Stimulated activated CD8-positive, alpha-beta memory T cell treated with anti-CD3 and anti-CD28 coated beads, Interleukin-2, amount 100 ng/mL, for 1 hour (primary cell): ENCODE measurements at places on chromosomes 5 and 9.

DNA sequence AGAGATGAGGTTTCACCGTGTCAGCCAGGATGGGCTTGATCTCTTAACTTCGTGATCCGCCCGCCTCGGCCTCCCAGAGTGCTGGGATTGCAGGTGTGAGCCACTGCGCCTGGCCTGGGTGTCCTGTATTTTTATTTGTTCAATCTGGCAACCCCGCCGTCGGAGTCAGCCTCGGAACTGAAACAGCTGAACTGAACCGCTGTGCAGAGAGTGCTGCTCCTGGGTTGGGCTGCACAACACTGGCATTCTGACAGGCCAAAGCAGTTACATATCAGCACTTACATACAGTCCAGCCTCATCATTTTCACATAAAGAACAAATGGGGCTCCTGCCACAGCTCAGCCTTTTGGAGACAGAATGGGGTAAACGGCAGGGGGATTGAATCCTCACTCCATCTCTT is 185.6 kb downstream of the C9orf50 start:
- DNase-seq = no peak

GRCh38 chr9:35553670-35554543 is 51.2 kb upstream of the TESK1 start:
- no peak for DNase-seq

DNA sequence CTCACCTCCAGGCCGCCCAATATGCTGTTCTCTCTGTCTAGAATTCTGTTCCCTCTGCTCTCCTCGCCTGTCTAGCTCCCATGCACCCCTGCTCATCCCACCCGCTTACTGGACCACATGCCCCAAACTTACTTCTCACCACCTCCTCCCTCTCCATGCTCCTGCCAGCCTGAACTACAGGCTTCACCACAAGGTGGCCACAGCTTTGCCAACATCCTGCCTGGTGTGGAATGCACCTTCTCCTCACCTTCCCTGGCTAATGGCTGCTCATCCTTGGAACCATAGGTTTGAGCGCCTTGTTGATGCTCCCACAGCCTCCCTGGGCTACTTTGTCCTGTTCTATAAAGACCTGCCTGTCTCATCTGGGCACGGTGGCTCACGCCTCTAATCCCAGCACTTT is 9.6 kb downstream of the LAMC3 start:
- no peak for DNase-seq

GRCh38 chr5:62948301-62948700 is 369.7 kb downstream of the LRRC70 start:
- no peak for DNase-seq

DNA sequence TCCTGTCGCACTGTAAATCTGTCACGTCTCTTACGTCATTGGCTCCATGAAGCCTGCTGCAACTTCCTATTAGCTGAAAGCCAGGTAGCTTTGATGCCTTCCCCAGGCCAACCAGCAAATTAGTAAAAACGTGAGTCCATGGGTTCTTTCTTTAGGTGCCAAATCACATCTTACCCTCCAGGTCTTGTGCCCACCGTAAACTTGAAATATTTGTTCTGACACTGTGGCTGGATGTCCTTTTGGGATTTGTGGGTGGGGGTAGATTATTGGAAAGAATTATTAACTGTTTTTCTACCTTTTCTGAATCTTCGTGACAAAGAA is 172.8 kb downstream of the NR3C1 start:
- no peak for DNase-seq

DNA sequence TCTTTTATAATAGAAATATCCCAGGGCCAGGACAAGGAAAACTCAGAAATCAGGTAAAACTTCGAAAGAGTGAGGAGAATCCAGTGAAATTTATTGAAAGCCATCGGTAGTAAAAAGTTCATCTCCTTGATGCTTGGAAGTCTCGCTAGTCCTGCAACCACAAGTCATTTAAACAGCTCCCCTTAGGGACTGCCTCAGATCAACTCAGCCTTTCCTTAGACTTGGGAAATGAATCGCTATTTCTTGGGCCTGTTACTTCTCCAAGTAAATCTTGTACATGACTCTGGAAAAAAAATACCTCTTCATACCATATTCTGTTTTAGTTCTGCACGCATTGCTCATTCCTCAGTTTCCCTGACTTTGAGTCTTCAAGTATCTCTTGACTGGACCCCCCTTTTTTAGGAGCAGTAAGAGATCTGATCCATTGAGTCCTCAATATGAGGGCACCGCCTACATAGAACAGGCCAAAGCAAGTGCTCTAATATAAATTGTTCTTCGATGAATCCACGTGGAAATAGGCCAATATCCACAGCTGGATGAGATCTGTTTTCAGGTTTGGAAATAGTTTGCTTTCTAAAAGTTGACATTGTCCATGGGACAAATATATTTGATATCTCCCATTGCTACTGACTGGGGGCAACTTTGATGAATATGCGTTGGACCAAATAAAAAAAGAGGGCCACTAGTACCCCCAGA is 114.2 kb downstream of the PRDM6 start:
- no peak for DNase-seq

- no peak for DNase-seq
These were observed 301.0 kb upstream of the PCSK5 start for GRCh38 chr9:75589497-75589896.

GRCh38 chr5:178435321-178436238 is 154.6 kb downstream of the COL23A1 start:
- no peak for DNase-seq

GRCh38 chr5:91061946-91062562 is 321.1 kb downstream of the ARRDC3 start:
- DNase-seq = no peak

DNA sequence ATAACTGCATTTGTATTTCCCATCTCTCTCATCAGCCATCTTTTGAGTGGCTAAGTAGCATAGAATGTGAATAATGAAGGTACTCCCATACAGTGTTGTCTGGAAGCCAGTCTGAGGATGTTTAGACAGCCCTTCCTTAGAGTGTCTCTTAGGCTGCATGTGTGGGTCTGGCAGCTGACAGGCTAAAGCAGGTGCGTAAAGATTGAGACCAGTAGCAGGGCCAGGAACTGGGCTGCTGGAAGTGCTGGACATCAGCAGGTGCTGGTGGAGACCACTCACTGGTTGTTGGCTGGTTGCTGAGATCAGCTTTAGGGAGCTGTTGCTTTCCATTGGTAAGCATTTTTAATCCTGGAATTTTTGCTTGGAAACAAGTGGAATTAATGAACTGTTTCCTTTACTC is 197.5 kb downstream of the PCSK5 start:
- DNase-seq = no peak

DNA sequence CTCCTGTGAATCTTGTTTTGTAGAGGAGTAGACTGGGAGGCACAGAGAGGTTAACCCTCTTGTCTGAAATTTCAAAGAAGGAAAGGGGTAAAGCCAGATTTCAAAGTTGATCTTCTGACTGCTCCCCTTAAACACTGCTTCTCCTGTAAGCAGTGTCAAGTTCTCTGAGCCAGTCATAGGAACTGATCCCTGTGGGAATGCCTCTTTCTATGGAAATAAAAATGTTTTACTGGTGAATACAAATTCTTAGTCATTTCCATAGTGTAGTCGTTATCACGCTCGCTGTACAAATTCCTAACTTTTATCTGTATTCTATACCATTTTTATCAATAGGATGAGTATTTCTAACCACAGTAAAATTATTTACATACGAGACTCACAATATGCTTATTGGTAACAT is 66.3 kb upstream of the PRRC1 start:
- no peak for DNase-seq

DNA sequence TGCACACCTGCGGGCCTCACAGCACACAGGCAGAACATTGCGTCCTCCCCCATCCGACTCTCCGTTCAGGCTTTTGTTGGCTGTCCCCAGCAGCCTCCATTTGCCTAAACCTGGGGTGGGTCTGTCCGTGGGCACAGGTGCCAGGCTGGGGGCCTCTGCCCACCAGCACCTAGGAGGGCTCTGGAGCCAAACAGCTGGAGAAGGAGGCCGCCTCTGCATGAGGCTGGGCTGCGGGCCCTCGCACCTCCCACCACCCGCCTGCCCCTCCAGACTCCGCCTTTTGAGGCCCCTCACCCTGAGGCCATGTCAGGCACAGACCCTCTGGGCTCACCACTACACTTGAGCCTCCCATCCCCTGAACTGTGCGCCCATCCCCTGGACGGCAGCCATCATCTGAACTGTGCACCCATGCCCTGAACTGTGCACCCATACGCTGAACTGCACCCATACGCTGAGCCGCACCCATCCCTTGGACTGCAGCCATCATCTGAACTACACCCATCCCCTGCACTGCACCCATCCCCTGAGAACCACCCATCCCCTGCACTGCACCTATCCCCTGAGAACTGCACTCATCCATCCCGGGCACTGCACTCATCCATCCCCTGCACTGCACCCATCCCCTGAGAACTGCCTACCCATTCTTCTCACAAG is 98.0 kb upstream of the OTULINL start:
- DNase-seq = no peak

DNA sequence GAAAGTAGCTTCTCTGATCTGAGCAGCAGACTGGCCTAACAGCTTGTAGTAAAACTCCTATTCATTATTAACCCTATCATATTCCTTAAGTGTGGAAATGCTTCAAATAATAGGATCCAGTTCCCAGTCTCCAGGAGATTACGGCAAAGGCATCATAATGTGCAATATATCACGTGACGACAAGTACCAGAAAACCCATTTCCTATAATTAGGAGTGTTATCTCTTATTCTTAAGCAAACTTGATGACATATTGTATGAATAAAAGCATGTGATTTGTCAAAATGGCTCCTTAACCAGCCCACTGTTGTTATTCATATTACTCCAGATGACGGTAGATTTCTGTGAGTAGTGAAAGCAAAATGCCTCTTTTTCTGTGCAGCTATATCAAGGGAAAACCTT is 2.9 kb downstream of the SV2C start:
- no peak for DNase-seq

DNA sequence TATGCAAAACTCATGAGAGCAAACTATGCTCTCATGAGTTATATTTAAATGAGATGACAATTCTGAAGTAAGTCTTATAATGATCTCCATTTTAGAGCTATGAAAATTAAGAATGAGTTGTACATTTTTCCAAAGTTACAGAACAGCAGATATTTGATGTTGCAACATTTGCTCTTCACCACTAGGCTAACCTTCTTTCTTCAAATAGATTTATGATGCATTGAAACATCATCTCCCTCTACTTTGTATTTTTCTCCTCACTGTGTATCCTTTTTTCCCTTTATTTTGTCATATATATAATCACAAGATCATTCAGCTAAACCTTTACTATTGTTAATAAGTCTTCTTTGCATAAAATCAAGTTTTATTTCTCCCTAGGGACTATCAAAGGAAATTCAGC is 497.7 kb upstream of the TYRP1 start:
- DNase-seq = no peak

GRCh38 chr9:109806506-109807115 is 26.6 kb downstream of the PALM2AKAP2 start:
- DNase-seq = no peak

DNA sequence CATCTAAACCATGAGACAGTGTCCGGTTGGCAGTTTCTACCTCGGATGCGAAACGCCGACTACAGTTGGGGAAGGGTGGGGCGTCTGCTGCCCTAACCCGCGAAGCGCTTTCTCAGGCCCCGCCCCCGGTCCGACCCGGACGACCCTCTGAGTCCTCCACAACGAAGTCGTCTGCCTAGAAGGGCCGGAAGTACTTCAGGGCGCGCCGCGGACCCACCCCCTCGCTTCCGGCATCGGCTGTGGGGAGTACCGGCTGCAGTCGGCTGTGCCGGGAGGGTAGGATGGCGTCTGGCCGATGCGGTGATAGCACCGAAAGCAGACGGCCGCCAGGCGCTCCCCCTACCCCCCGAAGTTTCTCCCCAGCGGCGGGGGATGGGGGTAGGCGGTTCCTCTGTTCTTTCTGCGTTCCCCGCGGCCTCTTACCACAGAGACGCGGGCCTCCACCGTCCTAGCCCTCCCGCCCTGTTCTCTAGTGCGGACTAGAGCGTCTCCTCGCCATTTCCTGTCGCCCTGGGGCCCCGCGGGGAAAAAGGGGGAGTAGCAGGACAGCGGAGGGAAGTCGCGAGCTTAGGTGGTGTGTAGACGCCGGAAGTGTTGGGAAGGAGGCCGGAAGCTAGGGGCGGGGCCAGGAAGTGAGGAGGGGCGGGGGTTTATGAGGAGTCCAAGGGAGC is at the start of gene TRIM41:
Gene TRIM41, plus strand, starts transcription at position 224 of the 671 bp plus-strand sequence. CDS start 719 bp downstream, outside the sequence.
- DNase-seq = peak; percentile 98

DNA sequence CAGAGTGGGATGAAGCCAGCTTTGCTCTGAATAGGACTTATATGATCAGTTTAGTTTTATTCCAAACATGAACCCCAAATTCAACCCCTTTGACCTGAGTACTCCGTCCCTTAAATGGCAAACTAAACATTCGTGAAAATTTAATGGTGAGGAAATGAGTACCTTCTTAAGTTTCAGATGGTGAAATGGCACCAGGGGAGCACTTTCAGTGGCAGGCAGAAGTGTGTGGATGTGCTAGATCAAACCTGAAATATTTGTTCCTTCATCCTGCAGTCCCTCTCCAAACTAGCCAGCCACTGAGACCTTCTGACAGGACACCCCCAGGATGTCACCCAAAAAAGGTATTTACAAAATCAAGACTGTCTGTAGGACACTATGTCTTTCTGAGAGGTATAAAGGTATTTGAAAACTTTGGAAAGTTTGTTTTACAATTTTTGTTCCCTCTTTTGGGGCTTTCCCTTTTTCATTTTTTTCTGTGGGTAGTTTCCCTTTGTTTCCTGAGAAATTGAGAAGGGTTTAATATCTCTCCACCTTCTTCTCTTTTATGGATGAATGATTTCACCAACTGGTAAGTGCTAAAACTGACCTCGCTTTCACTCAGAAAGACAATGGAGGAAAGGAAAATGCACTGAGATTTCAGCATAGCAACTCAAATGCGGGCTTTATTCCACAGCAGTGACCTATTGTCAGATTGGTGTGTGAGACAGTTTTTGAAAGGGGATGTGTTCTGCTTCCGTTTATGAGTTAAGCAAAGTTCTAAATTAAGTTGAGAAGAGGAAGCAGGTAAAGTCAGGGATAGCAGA is 127.1 kb downstream of the TMC1 start:
- DNase-seq = no peak
